Stimulated activated CD4-positive, alpha-beta T cell treated with anti-CD3 and anti-CD28 coated beads, Interleukin-4, amount 100 ng/mL, for 48 hours (primary cell): ENCODE measurements at places on chromosomes 3 and 15.

GRCh38 chr15:87135109-87135508 is 1055.4 kb downstream of the AGBL1 start:
- DNase-seq, result no peak

GRCh38 chr15:29689287-29689986 is 132.8 kb downstream of the TJP1 start:
- DNase-seq, result no peak

- no peak for DNase-seq
These were observed 30.8 kb upstream of the LMCD1 start for GRCh38 chr3:8470801-8471200.

DNA sequence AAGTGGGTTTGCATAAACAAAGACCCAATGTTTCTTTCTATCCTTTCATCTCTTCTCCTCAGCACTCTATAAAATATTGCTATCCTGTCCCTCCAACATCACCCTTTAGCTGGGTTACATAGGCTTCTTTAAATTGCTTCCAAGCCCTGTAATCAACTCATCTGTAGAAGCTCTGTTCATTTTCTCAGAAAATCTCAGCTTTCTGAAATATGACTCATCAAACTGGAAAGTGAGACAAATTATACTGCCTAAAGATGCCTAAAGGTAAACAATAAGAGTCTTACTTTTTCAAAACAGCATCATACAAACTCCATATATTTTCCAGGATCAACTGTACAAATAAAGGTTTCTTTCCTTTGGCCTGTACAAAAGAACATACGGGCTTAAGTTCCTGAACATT is 33.8 kb downstream of the EFL1 start:
- no peak for DNase-seq

GRCh38 chr3:46604127-46604526 is 8.2 kb upstream of the FAM240A start:
- no peak for DNase-seq

DNA sequence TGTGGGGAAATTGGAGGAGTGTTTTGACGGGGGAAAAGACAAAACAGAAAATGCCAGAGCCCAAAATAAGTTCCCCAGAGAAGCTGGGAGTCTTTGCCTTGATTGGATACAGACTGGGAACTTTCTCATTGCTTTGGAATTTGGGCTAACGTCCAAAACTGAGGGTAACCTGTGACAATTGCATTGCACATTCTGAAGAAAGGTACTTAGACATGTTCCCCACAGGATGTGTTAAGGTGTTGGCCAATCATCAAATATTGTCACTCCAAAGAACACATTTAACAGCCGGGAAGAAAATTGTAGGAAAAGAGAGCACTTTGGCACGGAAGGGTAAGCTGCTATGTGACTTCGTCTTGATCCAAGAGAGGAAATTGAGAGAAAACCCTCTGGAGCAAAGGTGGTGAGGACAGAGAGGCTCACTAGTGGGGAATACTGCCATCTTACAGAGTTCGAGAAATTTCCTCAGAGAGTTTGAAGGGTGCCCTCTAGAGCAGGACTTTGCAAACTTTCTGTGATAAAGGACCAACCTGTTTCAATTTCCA is 619.5 kb upstream of the TBL1XR1 start:
- no peak for DNase-seq

DNA sequence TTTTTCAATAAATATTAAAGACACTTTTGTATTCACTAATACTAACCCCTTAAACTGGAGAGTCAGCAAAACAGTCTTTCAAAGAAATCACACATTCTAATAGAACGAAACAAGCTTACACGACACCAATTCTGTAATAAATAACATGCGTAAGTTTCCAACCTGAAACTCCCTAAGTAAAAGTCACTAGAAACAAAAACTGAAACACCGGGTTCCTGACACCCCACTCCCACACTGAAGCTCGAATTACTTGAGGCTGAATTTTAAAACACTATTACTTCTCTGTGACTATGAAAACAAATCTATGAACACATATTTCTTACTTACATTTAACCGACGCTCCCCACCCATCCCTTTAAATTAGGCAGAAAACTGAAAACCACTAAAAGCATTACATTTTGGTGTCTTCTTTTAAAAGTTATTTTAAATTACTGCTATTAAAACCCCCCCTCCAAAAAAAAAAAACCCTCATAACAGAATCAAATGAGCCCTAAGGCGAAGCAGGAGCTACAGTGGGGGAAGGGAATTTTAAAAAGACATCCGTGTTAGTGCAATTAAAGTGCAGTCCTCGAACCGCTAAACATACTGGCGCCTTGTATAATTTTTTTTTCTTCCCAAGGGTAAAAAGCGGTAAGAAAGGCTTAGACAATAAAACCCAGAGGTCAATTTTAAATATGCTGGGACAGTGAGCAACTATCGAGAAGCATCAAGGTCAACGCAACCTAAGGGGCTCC is 878 bp downstream of the SPPL2A start:
- DNase-seq, result no peak

- DNase-seq, result no peak
These were observed 117.8 kb downstream of the TMEM266 start for GRCh38 chr15:76177491-76178040.

GRCh38 chr15:91124132-91124531 is 24.1 kb downstream of the SV2B start:
- DNase-seq, result no peak
